A549 treated with RU486 at 1 μM for 4 hours (cell line): ENCODE measurements at places on chromosomes 6 and 20. TPM values are rescaled to one million over a fixed set of nuclear protein-coding genes. Genes with fewer than 3 reads are reported as not detected.

Gene HLA-DPB1
- not detected in 5 replicates for total RNA-seq

Gene PRKN
- total RNA-seq: 0.07 TPM in 1 of 5 replicates, not detected in the others

Gene NOTCH4
- 0.22 to 0.73 TPM (median 0.46 TPM) in 5 replicates for total RNA-seq

Gene ADA
- total RNA-seq: 48.2 to 61.0 TPM (median 54.2 TPM) in 5 replicates

Gene GUCA1A
- total RNA-seq: not detected in 5 replicates

Gene FKBP5
- total RNA-seq: 10.9 to 15.2 TPM (median 12.7 TPM) in 5 replicates

Gene ADGRF5
- total RNA-seq: not detected in 5 replicates

Gene PTCRA
- not detected in 5 replicates for total RNA-seq

Gene ARMC12
- 0.15 to 0.46 TPM (median 0.27 TPM) in 4 of 5 replicates, not detected in the other for total RNA-seq

Gene SIRPB2
- not detected in 5 replicates for total RNA-seq

Gene BMP7
- 0.35 to 0.66 TPM (median 0.39 TPM) in 5 replicates for total RNA-seq

Gene MYO6
- 5.3 to 10.3 TPM (median 7.7 TPM) in 5 replicates for total RNA-seq

Gene ABHD16A
- total RNA-seq: 14.1 to 20.1 TPM (median 18.3 TPM) in 5 replicates

Gene GNAS-AS1
- not detected in 5 replicates for total RNA-seq

Gene BHLHE23
- total RNA-seq: not detected in 5 replicates

Gene SASH1
- total RNA-seq: 1.8 to 3.3 TPM (median 3.2 TPM) in 5 replicates
